ENCODE measurements at places on chromosomes 7 and 10. TPM values are rescaled to one million over a fixed set of nuclear protein-coding genes. Genes with fewer than 3 reads are reported as not detected.

GRID2IP gene
- total RNA-seq, result not detected

UTF1 gene
- not detected for total RNA-seq

DNA sequence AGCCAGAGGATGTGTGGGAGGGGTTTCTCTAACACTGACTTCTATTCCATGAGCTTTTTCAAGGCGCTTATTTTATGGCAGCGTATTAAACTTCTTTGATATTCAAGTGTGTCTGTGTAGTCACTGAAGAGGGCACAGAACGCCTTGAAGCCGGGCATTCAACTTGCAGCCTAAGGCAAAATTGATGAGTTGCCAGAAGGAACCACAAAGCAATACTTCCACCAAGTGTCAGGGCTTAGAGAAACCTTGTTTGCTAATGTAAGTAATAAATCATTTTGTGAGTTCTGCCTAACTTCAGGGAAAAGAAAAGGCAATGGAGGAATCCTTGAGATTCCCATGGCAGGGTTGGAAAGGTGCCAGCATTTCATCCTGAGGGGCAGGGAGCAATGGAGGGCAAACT is 163.8 kb downstream of the LCOR start:
- H3K36me3 ChIP-seq, result no peaks in the 10 kb centered on the region
- no peaks in the 10 kb centered on the region for H3K27me3 ChIP-seq
- H3K4me3 ChIP-seq, result no peak overlapping the region
- no peaks in the 10 kb centered on the region for H3K4me1 ChIP-seq

- DNase-seq, result no peak
- no peaks in the 10 kb centered on the region for H3K36me3 ChIP-seq
- no peak overlapping the region for H3K27ac ChIP-seq
- no peaks in the 10 kb centered on the region for H3K27me3 ChIP-seq
Measured at GRCh38 chr10:56135828-56136227, 225.2 kb downstream of the ZWINT start.

- no peak overlapping the region for H3K27ac ChIP-seq
- H3K27me3 ChIP-seq, result peaks cover 2% of the 10 kb centered on the region
- H3K4me1 ChIP-seq, result no peaks in the 10 kb centered on the region
- no peaks in the 10 kb centered on the region for H3K36me3 ChIP-seq
Measured at GRCh38 chr10:63780101-63780500, 258.9 kb downstream of the REEP3 start.

CWF19L1 gene
- 30.3 TPM for total RNA-seq
